Psoas muscle (tissue), 8 donors: ENCODE measurements at places on chromosomes 1 and 21. TPM values are rescaled to one million over a fixed set of nuclear protein-coding genes. Genes with fewer than 3 reads are reported as not detected.
A peak's percentile ranks its signal among the peaks of the same experiment; 100 is the strongest.

DNA sequence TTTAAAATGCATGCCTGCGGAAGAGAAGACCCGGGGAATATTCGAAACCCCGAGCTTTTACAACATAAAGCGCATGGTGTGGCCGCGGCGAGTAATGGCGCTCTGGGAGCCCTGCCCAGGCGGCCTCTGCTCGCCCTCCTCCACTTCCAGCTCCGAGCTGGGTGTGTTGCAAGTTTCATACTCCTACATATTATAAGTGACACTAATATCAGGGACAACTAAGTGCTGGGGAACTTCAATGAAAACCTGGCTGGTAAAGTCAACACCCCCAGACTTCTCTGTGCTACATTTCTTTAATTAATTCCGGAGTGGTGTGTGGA, 11.8 kb downstream of the SIM2 start:
- DNase-seq, result no peak

DNA sequence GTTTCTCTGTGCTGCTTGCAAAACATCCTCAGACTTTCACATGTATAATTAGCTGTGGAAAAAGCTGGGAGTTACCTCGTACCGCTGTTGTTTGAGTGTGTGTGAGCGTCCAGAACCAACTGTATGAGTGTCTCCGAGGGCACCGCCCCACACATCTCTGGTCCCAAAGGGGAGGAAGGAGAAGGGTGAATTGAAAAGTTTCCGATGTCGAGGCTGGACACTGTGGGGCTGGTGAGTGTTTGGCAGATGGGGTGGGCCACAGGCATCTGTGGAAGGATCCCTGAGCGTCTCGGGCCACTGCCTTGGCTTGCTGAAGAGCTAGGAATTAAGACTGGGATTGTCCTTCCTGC, 1.2 kb downstream of the ATP2B4 start:
- DNase-seq, result no peak

Gene VHLL
- total RNA-seq, result not detected

- no peak for DNase-seq
Observed at GRCh38 chr21:39397646-39398385, 47.8 kb downstream of the LCA5L start.

DNA sequence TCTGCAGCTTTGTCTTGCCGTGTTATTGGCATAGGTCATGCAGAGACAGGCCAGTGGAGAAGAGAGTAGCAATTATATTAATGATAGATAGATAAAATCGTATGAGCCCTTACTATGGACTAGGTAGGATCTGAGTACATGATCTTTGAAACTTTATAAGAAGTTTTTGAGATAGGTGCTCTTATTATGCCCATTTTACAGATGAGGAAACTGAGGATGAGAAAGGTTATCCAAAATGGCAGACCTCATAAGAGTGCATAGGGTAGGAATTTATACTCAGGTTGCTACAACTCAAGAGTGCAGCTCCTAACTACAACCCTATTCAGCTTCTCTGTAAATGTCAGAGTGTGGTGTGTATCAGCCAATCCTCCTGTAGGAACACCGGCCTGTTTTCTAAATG, 89.6 kb downstream of the SLC35F3 start:
- no peak for DNase-seq

Gene LRRC3
- total RNA-seq, result 0.13 TPM

Gene CHIA
- not detected for total RNA-seq

DNA sequence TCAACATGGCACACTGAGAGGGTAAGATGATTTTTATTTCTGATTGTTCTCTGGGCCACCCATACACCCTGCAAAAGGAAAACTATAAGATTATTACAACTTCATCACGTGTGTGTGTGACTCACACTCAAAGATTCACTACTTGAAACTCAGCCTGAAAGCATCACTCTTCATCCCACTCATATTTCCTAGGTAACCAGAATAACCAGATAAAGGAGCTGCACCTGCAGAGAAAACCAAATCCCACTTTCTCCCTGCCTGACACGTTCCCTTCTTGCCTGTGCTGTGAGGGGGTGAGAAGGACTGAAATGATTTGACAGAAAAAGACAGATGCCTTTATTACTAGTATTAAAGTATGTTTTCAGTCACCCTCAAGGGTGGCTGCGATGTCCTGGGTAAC, 131.6 kb downstream of the TGFBR3 start:
- no peak for DNase-seq

Gene IFI44L
- 5.6 TPM for total RNA-seq

- DNase-seq, result peak; percentile 7
Observed at GRCh38 chr21:43328958-43329691, 97.8 kb downstream of the SIK1 start.

DNA sequence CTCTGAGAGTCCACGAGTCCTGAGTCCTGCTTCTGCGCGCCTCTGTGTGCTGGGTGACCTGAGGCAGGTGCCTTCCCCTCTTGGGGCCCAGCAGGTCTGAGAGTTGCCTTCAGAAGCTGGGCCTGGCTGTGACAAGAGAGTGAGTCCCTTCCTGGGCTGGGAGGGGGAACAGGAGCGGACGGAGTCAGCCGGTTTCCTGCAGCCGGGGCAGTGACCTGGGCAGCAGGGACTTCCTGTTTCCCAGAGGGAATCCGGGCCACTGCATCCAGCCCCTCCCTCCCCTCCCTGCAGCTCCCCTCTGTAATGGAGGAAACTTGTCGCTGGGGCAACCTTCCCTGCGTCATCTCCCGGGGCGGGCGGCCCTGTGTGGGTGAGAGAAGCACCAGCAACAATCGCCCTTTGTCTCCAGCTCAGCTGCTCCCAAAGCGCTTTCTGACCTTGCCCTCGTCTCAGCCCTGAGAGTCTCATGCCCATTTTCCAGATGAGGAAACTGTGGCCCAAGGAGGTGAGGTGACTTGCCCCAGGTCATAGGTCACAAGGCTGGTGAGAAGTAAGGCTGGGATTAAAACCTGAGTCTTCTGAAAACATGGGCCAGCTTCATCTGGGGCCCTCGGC, 61.1 kb downstream of the SDC3 start:
- peak; percentile 82 for DNase-seq

DNA sequence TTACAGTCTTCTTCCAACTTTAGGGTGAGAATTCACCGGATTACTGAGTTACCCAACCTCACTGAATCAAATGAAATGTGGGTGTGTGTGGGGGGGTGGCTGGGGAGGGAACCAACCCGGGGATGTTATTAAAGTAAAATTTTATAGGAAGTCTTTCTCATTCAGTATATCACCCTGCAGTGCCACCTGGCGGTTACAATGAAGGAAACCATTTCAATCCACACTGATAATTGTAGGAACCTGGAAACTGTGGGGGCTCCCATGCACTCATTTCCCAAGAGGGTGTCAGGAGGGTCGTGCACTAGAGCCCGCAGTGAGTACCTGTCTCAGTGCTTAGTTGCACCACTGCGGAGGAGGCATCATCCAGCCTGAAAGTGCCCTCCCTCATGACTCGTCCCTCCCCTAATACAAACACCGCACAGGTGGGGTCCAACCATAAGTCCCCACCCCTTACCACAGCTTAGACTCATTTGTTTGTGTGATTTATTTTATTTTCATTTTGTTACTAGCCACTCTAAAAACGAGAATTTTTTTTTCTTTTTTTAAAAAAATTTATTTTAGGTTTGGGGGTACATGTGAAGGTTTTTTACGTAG, 29.1 kb upstream of the IGSF5 start:
- DNase-seq, result peak; percentile 41

DNA sequence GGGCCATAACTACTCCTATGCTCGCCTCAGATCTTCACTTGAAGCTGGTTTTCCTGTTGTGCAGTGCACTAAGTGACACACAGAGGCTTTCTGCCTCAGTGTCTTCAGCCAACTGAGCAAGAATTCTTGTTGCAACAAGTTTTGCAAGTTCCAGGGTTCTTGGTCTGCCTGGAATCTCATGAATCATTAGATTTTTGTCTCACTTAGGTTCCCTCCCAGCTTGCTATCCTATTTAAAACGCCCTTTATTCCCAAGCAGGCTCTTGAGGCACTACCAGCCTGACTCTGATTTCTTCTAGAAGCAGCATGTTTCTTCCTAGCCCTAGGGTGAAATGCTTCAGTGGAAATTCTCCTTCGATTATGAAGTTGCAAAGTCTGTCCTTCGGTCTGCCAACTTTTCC, 158.8 kb downstream of the C1orf21 start:
- no peak for DNase-seq

DNA sequence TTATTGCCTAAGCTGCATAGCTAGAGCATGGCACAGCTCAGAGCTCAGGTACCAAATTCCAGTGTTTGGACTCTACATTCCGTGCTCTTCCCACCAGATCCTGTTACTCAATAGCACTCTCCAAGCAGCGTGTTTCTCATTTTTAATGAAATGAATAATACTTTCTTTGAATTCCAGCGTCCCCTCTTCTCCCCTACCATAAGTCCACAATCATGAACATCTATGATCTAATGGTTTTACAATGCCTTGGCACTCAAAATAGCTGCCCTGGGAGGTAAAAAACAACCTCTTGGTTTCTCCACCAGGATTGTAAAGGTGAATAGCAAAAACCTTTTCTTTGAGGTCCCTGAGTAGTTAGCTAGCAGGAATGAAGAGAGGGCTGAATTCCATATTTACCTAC, 480.0 kb upstream of the PKN2 start:
- no peak for DNase-seq

Gene ACTL8
- not detected for total RNA-seq

DNA sequence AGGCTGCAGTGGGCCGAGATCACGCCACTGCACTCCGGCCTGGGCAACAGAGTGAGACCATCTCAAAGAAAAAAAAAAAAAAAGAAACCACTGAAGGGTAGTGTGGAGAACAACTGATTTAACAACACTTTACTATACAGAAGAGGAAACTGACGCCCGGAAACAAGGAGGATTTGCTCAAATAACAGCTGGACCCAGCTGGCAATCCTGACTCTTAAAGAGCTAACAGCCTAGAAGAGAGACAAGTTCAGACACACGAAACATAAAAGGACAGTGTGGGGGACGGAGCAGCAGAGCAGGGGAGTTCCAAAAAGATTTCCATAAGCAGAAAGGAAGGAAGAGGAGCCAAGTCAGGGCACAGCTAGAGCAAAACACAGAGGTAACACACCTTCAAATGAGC, 4.4 kb downstream of the ECHDC2 start:
- no peak for DNase-seq

GRCh38 chr1:21050031-21050430, 126.7 kb downstream of the EIF4G3 start:
- DNase-seq, result no peak

Gene F13B
- total RNA-seq, result not detected

DNA sequence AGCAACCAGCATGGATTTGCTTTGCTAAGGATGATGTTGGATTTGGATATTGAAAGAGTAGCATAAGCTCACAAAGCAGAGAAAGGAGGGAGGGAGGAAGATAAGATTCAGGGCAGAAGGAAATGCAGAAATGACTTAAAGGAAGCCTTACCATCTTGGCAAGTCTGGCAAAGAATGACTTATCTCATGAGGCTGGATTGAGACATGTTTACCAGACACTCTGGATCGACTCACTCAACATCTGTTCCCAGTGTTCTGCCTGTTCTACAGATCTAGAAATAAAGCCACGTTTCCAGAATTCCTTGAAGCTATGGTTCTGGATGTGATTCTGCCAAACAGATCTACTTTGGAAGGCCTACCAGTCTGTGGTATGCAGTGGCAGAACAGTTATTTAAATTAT, 38.8 kb upstream of the CTBS start:
- DNase-seq, result no peak

GRCh38 chr1:14507262-14507661, 91.2 kb upstream of the KAZN start:
- DNase-seq, result no peak
